ENCODE measurements at places on chromosomes 4 and X.

- no peak for DNase-seq
Measured at GRCh38 chr4:58688568-58688967, 1578.4 kb upstream of the IGFBP7 start.

DNA sequence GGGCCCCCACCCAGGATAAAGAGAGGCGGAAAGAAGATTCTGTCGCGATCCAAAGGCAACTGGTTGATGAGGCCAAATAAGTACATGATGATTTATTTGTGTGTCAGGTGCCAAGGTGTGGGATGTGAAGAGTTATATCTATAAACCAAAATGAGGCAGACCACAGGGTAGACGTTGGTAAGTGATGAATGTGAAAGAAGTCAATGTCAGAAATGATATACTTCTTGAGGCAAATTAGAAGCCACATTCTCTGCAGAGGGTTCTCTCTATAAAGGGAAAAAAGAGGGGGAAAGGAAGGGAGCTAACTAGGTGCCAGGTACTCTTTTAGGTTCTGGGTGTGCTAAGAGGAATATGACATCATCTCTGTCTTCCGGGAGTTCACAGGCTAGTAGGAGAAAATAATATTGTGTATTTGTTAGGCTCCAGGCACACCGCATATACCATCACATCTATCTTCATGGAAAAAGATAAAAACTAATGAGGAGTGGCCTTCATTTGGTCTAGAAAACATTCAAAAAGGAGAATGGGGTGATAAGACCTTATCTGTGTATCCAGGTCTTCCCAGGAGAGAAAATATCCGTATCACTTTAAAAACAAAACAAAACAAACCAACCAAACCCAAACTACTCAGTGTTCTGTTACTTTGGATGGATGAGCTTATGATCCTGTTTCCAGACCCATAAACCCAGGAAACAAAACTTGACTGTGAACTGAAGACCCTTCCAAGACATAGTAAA lies 4.8 kb upstream of the SH2D1A start:
- peak; percentile 41 for DNase-seq

DNA sequence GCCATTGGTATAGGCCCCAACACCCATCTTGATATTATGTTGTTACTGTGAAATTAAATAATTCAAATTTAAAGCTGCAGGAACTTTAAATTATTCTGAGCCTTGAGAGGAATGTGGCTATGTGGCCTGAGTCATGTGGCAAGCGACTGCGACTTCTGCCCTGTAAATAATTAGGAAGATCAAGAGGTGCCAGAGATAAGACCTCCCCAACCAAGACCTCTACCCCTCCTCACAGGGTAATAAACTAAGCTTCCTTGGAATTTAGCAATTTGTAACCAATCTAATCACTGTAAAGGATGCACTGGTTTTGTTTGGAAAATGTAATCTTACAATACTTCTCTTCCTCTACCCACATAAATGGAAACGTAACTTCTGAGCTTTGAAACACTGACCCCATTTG lies 501.9 kb downstream of the RAPGEF2 start:
- no peak for DNase-seq

DNA sequence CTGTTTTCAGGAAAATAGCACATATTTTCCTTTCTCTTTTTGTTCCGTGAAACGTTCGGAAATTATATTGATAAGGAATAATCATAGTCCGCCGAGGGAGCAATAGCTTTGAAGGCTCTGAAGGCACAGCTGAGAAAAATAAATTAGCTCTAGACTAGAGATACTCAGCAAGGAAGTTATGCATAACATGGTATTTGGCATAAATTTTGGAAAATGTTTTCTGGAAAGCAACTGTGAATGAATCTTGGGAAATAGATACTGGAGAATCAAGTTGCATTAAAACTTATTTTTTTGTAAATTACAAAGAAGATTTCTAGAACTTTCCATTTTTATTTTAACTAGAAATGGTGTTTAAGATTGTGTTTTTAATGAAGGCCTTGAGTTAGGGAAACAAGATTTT lies 92.4 kb downstream of the HPRT1 start:
- DNase-seq: no peak

GRCh38 chrX:134864431-134864830 lies 126.4 kb upstream of the SMIM10 start:
- no peak for DNase-seq

- DNase-seq: no peak
Measured at GRCh38 chrX:9501362-9501761, 36.5 kb downstream of the TBL1X start.

DNA sequence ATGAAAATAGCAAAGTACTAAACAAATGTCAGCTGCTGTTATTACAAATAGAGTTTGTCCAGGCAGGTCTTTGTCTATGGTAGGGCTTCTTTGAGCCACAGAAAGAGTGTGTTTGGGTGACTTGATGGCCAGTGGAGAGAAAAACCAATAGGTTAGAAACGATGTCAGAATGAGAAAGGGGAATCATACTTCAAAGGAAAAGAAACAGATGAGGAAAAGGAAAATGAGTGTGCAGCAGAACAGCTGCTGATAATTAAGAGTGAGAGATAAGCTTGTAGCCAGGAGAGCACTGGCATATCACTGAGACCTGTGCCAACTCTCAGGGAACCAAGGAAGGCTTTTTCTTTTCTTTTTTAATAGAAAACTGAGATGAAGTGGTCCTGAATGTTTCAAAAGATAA lies 257.2 kb downstream of the ARHGAP24 start:
- DNase-seq: no peak

GRCh38 chr4:122000849-122001248 lies 49.0 kb upstream of the TRPC3 start:
- no peak for DNase-seq

GRCh38 chr4:156298230-156298629 lies 344.6 kb upstream of the CTSO start:
- no peak for DNase-seq

DNA sequence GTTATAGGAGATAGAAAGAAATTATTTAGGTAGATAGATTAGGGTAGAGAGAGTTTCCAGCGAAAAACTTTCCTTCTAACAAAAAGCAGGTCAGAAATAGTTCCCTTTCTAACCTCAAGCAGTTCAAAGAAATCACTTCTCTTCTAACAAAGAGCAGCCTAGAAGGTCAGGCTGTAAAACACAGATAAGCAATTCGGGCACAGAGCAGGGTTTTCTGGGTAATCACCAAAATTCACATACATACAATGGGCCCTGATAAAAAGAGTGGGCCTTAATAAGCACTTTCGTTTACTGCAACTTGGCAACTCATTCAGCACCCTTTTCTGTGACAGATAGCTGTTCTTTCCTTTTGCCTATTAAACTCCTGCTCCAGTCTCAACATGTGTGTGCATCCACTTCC lies 13.4 kb upstream of the NAF1 start:
- no peak for DNase-seq

GRCh38 chr4:155984106-155984797 lies 30.6 kb upstream of the CTSO start:
- no peak for DNase-seq

DNA sequence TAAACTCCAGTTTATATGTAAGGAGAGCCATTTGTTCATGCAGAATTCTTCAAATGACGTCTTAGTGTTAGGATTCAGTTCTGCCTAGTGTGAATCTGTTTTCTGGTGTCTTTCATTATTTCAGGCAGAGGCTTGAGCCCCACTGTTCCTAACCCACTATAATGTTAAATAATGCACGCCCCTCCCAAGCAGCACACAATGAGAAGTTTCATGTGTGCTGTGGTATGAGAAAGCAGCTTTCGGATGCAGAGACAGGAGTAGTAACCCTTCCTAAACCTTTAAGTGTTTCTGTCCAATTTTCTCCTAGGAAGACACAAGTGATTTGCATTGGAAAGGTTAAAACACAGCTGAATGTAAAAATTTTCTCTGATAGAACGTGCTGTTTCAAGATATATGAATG lies 54.5 kb downstream of the TRIM2 start:
- DNase-seq: no peak

GRCh38 chr4:54662901-54663585 lies 5.3 kb downstream of the KIT start:
- DNase-seq: no peak

GRCh38 chrX:87813566-87813965 lies 296.0 kb downstream of the KLHL4 start:
- no peak for DNase-seq

DNA sequence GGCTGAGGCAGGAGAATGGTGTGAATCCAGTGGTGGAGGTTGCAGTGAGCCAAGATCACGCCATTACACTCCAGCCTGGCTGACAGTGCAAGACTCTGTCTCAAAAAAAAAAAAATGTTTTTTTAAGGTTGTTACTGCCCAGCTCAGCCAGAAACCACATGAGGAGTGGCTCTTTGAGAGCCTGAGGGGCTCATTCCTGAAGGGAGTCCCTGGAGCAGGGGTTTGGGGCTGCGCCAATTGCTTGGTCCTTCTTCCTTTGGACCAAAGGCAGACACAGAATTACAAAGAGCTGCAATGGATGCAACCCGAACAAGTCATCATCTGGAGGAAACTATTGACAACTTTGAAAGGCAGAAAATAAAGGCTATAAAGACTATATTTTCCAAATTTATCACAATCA lies 60.6 kb upstream of the WWC2 start:
- no peak for DNase-seq

DNA sequence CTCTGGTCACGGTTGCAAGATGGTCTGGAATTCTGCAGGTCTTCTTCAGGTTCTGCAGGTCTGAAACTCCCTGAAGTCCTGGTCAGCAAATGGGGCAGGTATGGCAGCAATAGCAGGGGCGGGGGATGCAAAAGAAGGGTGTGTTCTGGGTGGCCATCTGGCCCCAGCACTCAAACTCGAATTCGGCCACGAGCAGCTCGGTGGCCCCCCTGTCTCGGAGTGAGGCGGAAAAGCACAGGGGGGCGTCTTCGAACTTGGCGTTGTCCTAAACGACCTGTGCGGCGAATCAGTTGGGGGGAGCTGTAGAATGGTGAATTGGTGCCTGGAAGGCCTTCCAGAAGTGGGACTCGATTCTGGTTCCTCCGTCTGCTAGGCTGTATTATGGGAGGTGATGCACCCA lies 2.1 kb downstream of the RTL5 start:
- no peak for DNase-seq

DNA sequence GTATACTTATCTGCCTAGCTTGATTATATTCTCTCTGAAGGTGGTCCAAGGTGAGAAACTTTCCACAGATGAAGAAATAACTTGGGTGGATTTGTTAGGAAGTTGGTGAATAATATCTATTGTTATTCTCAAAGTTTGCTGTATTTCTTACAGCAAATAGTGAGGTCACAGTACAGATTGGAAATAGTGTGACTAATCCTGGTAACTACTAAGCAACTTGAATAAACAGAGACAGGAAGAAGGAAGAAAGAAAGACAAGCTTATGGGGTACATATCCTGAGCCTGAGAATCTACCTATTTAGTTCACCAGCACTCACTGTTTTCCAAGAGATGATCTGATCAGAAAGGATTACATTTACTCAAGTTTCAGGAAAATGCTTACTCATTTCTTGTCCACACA lies 1416.1 kb downstream of the RPA4 start:
- DNase-seq: no peak

DNA sequence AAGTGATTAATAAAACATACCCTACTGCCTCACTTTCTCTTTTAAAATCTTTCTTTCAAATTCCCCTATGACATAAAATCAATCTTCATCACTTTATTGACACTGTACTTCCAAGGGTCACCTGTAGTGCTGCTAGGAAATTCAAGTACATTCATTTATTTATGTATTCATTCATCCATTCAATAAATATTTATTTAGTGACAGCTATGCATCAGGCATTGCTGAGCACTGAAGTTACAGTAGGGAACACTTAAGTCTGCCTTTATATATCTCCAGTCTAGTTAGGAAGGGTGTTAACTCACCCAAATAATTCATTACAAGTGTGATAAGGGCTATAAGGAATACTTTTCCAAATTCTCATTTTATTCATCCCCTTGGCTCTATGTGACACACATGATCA lies 2.3 kb downstream of the SYTL5 start:
- no peak for DNase-seq
